H7 (cell line): ENCODE measurements at places on chromosomes 7 and 10. TPM values are rescaled to one million over a fixed set of nuclear protein-coding genes. Genes with fewer than 3 reads are reported as not detected.

RBM20 gene
- total RNA-seq = 0.15 and 0.52 TPM in 2 replicates

FKBP6 gene
- 0.10 TPM in 1 of 2 replicates, not detected in the other for total RNA-seq

RAB19 gene
- total RNA-seq = 2.3 and 3.8 TPM in 2 replicates

HOXA3 gene
- total RNA-seq = not detected in 2 replicates

GDF2 gene
- total RNA-seq = not detected in 2 replicates
